Left colon (tissue), 2 donors: ENCODE measurements at places on chromosomes 12 and 14. TPM values are rescaled to one million over a fixed set of nuclear protein-coding genes. Genes with fewer than 3 reads are reported as not detected.

DNA sequence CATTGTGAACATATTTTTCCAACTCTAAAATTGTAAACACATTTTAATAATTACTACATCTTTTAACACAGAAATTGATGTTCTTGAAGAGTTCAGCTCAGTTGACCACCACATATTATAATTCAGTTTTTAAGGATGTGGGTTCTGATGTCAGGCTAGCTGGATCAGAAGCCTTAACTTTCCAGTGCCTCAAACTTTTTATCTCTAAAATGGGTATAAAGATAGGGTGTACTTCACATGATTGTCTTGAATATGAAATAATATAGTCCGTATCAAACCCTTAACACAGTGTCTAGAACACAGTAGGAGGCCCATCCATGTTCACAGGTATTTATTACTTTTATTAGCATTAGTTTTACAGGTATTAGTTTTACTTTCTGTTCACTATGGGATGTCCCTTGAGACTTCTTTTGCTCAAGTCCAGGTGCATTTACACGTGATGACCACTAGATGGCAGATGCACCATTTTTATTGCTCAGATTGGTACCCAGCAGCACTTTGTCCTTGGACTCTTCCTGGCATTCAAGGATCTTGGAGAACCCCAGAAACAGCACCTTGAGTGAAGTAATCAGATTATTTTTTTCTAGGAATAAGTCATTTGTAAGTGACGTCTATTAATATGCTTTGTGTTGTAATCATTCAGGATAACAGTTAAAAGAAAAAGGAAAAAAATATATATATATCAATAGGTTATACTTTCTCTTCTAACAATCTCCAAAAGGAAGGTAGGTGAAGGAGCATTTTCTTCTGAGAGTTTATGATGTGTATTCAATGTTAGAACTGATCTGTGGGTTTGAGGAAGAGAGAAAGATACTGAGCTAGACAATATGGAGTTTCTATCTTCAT, 580.2 kb downstream of the ETNK1 start:
- no peak for DNase-seq

GRCh38 chr12:19548834-19549233, 109.5 kb downstream of the AEBP2 start:
- DNase-seq, result no peak

GRCh38 chr12:112115259-112116045, 6.9 kb upstream of the NAA25 start:
- DNase-seq, result no peak

GRCh38 chr12:26150736-26151450, 26.1 kb upstream of the BHLHE41 start:
- no peak for DNase-seq

- DNase-seq, result no peak
Measured at GRCh38 chr14:95444132-95445129, 72.0 kb downstream of the SYNE3 start.

The RTL1 gene
- total RNA-seq, result not detected
